ENCODE measurements at places on chromosomes 7 and 10.
A peak's percentile ranks its signal among the peaks of the same experiment; 100 is the strongest.

GRCh38 chr10:31419394-31420063, 100.5 kb downstream of the ZEB1 start:
- no peak for DNase-seq

DNA sequence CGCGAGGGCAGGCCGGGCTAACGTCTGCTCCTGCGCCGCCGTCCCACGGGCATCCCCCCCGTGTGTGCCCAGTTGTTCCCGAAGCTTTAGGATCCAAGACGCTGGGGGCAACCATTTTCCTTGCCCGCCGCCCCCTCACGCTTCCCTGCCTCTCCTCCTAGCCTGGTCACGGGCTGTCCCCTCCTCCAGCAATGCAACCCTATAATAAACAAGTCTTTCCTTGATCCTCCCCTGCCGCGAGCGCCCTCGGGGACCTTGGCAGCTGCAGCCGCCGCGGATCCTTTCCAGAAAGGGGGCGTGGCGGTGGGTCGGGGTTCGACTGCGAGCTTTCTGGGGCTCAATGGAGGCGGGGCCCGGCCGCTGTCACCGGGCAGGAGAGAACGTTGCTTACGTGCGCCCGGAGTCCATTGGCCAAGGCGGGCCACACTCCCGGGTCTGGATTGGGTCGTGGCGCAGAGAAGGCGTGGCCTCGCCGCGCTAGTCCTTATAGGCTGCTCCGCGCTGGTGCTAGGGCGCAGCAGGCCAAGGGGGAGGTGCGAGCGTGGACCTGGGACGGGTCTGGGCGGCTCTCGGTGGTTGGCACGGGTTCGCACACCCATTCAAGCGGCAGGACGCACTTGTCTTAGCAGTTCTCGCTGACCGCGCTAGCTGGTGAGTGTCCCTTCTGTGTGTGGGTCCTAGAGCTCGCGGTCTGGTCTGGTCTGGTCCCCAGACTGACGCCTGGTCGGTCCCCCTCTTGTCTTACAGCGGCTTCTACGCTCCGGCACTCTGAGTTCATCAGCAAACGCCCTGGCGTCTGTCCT, at the start of gene DDIT4:
TSS of gene DDIT4 (plus strand) at position 515 of the 803 bp plus-strand sequence. CDS start 293 bp downstream, outside the sequence.
- peak; percentile 86 for DNase-seq

DNA sequence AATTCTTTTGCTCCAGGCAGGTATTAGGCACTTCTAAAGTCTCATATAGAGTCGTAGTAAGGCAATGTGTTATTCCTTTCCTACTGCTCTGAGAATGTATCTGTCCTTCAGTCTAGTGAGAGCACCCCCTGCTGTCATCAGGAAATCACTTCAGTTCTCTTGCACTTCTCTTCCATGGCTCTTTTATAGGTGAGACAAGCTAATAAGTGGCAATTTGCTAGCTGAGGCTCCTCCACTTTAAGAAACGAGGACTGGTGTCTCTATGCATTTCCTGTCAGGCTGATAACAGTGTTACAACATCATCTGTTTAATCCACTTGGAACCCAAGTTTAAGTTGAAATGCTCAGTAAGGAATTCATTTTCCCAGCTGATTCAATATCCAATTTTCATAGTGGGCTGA, 350.6 kb downstream of the TFEC start:
- no peak for DNase-seq

DNA sequence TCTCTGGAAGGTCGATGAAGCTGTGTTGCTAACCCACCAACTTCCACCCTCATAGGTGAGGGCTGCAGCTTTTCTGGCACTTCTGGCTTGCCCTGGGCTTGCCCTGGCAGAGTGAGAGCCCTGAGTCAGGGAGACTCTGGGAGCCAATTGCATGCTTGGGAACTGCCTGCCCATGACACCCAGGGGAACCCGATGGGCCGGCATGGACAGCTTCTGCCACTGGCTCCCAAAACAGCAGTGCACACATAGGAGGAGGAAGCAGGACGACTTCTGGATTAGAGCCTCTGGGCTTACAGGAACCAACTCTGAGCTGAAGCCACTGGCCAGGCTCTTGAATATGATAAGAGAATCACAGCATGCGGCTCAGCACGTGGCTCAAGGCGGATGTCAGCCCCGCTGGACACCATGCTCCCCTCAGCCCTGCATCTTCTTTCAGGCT, 135.2 kb upstream of the UNC5B start:
- no peak for DNase-seq

DNA sequence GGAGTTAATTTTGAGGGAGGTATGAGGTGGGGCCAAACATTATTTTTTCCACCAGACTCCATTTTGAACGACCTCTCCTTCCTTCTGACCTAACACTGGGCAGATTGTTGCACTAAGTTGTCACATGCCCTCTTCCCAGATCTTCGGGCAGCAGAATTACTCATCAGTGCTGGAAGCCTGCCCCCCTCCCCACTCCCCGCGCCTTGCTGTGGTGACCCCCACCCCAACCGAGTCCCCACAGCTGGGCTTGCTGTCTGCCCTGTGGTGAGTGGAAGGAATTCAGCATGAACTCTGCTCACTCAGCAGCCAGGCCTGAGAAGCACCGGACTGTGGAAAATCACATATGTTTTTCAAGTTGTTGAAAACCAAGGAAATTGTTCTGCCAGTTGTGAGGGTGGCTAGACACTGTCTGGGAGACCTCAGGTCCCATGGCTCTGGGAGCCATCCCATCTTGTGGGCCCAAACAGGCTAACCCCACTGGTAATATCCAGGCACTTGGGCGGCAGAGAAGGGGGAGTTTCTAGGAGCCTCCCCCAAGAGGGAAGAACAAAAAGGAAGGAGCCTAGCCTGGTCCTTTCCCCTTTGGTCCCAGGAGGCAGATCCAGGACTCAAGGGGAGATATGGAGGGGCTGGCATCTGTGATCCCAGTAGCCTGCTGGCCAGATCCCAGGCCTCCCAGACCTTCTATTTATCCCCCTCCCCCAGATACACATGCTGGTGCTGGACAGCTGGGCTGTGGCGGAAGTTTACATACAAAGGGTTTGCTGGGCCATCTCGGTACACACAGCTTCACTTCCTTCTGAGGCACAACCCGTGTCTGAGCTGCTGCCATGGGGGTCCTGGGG, 3.5 kb upstream of the AEBP1 start:
- DNase-seq: no peak

GRCh38 chr10:71060476-71061426, 151.6 kb upstream of the UNC5B start:
- DNase-seq: no peak

- DNase-seq: no peak
These were observed 61.1 kb downstream of the PKD1L1 start for GRCh38 chr7:47887016-47887640.

GRCh38 chr7:102983602-102984001, 70.8 kb downstream of the LRRC17 start:
- no peak for DNase-seq

DNA sequence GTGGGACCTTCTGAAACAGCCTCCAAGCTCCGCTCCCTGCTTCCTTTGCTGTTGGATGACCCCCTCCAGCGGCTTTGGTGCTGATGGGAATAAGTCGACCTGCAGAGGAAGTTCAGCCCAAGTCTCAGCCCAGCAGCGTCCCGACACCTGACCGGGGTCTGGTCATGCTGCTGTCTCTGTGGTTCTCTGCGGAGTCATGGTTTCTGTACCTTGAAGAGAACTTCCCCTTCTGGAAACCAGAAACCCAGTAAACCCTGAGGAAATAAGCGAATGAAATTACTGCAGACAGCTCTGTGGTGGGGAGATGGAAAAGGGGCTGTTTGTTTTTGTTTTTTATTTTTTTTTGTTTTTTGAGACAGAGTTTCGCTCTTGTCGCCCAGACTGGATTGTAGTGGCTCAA, 18.3 kb upstream of the ZNF12 start:
- DNase-seq: no peak

DNA sequence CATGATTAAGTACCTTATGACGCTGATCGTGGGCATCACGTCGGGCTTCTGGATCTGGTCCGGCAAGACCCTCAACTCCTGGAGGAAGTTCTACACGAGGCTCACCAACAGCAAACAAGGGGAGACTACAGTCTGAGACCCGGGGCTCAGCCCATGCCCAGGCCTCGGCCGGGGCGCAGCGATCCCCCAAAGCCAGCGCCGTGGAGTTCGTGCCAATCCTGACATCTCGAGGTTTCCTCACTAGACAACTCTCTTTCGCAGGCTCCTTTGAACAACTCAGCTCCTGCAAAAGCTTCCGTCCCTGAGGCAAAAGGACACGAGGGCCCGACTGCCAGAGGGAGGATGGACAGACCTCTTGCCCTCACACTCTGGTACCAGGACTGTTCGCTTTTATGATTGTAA, 2.5 kb downstream of the FZD1 start:
- no peak for DNase-seq

GRCh38 chr7:26863518-26864308, 677 bp downstream of the SKAP2 start:
- DNase-seq: no peak

DNA sequence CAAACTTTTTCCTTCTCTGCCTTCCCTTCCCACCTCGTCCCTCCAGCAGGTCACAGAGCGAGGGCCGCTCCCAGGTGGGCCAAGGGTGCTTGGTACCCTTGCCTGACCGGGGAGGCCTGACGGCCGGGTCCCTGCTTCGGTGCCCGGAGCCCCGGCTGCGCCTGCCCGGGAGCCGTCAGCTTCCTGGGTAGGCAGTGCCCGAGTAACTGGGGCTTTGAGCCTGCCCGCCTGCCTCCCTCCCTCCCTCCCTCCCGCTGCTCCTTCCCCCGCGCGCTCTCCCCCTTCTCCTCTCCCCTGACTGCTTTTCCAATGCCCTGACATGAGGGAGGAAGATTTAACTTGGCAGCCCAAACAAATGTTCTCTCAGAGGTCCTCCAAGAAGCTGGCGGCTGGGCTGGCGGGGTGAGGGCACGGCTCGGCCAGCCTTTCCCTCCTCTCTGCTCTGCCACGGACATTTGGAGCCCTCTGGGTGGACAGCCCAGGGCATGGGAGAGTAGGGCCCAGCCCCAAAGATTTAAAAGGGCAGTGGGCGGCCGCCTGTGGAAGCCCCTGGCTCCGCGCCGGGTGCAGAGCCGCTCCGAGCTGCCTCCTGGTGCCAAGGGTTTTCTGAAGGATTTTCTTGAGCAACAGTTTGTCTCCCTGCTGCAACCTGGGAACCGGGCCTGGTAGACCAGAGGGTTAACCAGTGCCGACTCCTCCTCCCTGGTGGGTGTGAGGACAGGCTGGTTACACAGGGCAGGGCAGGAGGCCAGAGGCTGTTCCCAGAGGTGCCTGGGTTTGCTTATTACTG, 2.0 kb downstream of the ZMIZ1 start:
- no peak for DNase-seq

DNA sequence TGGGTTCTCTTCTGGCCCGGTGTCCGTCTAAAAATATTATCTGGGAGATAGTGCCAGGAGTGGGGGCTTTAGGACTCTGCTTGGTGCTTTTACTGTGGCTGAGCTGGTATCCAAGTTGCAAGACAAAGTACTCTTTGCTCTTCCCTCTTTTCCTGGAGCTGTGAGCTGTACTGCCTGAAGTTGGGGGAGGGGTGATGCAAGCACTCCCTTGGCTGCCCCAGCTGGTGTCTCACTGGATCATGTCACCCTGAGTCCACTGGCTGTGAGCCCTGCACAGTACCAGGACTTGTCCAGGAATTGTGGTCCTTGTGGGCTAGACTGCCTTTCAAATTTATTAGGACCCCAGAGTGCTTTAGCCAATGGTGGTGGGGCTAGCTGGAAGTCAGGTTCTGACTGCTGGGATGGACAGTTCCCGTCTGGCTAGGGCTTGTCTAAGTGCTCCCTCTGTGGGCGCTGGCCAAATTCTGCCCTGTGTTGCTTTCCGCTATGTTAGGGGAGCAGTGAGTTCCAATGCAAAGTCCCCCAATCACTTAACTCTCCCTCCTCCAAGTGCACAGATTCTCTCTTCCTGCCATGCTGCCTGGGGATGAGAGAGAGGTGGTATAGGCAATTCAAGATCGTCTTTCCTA, 13.1 kb downstream of the CC2D2B start:
- no peak for DNase-seq

DNA sequence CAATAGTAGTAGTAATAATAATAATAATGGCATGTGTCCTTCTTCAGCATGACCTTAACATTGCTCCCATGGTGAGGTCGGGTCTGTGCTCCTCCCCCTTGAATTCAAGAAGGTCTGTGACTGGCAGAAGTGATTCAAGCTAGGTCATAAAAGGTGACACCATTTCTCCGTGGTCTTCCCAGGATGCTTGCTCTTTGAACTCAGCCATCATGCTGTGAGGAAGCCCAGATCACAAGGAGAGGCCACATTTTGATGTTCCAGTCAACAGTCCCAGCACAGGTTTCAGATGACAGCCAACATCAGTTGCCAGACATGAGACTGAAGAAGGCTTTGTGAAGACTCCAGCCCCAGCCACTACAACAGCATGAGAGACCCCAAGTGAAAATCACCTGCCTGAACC, 83.9 kb downstream of the SEPTIN14 start:
- DNase-seq: no peak

- no peak for DNase-seq
These were observed 467.8 kb downstream of the ARL4A start for GRCh38 chr7:13155188-13155587.

Measured in stimulated activated CD4-positive, alpha-beta T cell treated with anti-CD3 and anti-CD28 coated beads, Interleukin-1b, Interleukin-23, amount 100 ng/mL, for 1 hour (primary cell).